Mucosa of descending colon (tissue), 3 donors: ENCODE measurements at places on chromosomes 6 and 20. TPM values are rescaled to one million over a fixed set of nuclear protein-coding genes. Genes with fewer than 3 reads are reported as not detected.

Gene TXNDC5
- total RNA-seq: 59.3 TPM

Gene ULBP2
- not detected for total RNA-seq

Gene SLC17A1
- not detected for total RNA-seq

GRCh38 chr6:85049282-85049681 lies 284.9 kb upstream of the TBX18 start:
- DNase-seq: no peak

DNA sequence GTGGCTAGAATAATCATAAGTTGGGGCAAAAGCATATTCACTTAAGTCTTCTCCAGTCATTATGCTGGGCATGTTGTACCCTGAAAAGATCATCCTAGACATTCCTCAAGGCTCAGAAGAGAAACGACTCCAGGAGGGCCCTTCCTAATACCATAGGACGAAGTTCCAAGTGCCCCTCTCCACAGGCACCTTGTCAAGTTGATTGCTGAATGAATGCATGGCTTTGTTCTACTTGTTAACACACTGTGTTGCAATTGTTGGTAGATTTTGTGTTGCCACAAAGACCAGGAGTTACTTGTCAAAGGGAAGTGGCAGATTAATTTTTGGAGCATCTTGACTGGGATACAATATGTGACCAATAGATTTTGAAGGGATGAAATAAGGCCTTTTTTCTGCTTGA lies 194.3 kb upstream of the SMLR1 start:
- DNase-seq: no peak
